Stimulated activated CD4-positive, alpha-beta T cell treated with anti-CD3 and anti-CD28 coated beads, Interleukin-2, amount 100 ng/mL, for 48 hours (primary cell): ENCODE measurements at places on chromosomes 16 and 17.
A peak's percentile ranks its signal among the peaks of the same experiment; 100 is the strongest.

DNA sequence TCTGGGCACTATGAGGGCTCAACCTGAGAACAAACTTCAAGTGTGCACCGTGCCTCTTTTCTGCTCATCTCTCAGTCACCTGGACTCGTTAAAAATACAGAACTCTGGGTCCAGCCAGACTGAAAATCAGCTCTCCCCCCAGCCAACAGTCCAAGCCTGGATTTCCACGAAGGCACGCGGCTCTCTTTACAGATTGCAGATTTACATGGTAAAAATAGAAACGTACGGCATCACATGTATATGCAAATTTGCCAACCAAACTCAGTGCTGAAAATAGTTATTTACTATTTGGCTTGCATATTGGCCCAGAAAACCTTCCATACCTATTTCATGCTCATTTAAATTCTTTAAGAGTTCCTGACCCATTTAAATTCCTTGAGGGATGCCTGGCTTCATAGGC is 315.8 kb downstream of the MAF start:
- no peak for DNase-seq

- no peak for DNase-seq
Measured at GRCh38 chr16:14449334-14449733, 180.7 kb downstream of the PARN start.

DNA sequence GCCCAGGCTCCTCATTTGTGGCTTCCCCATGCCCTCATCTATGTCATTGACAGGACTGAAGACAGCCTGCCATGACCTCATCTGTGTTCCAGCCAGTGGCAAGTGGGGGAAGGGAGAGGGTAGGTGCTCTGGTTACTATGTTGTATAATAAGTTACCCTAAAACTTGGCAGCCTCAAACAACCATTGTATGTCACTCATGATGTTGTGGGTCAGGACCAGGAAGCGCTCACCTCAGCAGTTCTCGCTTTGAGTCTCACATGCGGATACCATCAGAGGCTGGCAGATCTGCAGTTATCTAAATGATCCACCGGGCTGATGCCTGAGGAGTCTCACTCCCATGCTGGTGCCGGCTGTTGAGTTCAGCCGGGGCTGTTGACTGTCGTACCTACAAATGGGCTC is 89.0 kb upstream of the TMEM97 start:
- DNase-seq: no peak

DNA sequence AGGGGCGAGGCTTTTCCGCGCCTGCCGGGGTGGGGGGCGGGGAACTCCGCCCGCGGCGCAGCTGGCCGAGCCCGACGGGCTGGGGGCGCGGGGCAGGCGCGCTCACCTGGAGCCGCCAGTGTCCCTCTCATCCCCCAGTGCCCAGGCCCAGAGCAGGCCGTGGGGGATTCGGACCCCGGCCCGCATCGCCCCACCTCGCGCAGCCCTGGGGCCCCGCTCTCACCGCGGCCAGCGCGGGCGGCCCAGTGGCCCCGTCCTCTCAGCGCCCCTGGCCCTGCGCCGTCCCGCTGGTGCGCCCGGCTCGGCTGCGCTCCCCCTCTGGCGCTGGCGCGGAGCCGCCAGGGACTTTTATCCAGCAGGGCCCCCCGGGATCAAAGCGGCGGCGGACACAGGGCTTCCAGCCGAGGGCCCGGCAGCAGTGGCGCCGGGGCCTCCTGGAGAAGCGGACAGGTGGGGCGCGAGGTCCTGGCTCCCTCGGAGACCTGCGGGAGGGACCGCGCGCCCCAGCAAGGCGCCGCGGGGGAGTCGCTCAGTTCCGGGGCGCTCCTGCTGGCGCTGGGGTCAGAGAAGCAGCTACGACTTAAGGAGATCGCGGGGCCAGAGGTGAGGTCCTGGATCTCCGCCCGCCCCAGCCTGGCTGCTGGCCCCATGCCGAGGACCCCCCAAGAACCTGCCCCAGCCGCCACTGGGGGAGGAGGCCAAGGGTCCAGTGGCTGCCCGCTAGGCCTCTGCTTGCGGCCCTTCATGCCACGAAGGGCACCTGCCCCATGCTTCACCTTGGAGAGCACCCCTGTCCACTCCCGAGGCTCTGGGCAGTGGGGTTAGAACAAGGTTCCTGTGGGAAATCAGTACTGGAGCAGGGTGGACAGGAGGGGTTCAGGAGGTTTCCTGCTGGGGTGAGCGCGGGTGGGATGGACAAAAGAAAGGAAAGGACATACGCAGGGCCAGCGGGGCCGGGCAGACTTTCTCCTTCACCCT is 823 bp upstream of the NOTUM start:
- DNase-seq: no peak

- DNase-seq: no peak
Measured at GRCh38 chr16:84683691-84684591, 15.9 kb upstream of the USP10 start.

- no peak for DNase-seq
Measured at GRCh38 chr17:41474863-41475262, 6.1 kb downstream of the KRT35 start.

- DNase-seq: no peak
Measured at GRCh38 chr17:7854078-7854777, 638 bp upstream of the TMEM88 start.

DNA sequence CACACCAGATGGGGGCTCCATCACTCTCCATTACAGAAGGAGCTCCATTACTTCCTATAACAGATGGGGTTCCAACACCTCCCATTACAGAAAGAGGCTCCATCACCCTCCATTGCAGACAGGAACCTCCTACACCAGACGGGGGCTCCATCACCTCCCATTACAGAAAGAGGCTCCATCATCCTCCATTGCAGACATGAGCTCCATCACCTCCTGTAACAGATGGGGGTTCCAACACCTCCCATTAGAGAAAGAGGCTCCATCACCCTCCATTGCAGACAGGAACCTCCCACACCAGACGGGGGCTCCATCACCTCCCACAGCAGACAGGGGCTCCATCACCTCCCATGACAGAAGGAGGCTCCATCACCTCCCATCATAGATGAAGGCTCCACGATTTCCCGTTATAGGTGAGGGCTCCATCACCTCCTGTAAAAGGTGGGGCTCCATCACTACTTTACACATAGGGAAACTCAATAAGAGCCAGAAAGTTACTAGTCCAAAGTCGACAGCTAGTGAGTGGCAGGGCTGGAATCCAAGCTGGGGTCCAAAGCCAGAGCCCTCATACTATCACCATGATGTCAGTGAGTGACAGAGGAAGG is 224.8 kb downstream of the RBFOX3 start:
- DNase-seq: no peak

- no peak for DNase-seq
Measured at GRCh38 chr17:2856727-2857126, 60.5 kb downstream of the RAP1GAP2 start.

GRCh38 chr17:48611681-48612455 is 1.1 kb upstream of the HOXB7 start:
- no peak for DNase-seq

- DNase-seq: no peak
Measured at GRCh38 chr16:3356118-3356517, 429 bp downstream of the OR2C1 start.

GRCh38 chr16:86946981-86947380 is 368.6 kb downstream of the FOXL1 start:
- no peak for DNase-seq

DNA sequence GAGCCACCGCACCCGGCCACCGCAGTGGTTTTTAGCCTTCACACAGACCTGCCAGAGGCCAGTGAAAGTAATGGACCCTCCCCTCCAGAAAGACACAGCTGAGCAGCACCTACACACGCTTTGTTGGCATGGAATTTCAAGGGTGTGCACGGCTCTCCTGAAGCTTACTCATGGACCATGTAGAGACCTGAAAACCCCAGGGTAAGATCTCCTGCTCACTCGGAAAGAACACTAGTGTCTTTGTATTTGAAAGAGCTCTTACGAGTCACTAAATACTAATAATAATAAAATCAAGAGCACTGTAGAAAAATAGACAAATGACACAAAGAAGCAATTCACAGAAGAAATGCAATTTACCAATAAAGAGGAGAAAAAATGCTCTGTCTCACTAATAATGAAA is 20.0 kb downstream of the SLC43A2 start:
- DNase-seq: no peak

GRCh38 chr17:43026595-43026994 is 1.6 kb downstream of the RND2 start:
- no peak for DNase-seq

- no peak for DNase-seq
Measured at GRCh38 chr16:50613964-50614474, 65.8 kb downstream of the NKD1 start.

DNA sequence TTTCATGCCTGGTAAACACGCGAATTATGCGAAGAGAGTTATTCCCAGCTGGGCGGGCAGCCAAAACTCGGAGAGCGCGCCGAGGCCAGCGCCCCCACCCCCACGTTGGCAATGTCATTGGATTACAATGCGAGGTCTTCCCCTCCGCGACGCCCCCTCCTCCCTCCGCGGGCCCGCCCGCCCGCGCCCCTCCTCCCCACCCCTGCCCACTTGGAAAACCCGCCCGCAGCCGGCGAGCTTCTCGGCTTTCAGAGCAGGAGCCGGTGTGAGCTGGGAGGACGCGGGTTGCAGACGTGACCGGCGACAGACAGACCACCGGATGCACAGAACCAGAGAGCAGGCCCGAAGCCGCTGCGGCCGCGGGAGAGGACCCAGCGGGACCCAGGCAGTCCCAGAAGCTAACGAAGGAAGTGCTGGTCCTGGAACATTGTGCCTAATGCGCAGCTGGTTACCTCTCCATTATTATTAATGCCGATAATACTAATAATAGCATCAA is 4.0 kb downstream of the NOG start:
- no peak for DNase-seq

DNA sequence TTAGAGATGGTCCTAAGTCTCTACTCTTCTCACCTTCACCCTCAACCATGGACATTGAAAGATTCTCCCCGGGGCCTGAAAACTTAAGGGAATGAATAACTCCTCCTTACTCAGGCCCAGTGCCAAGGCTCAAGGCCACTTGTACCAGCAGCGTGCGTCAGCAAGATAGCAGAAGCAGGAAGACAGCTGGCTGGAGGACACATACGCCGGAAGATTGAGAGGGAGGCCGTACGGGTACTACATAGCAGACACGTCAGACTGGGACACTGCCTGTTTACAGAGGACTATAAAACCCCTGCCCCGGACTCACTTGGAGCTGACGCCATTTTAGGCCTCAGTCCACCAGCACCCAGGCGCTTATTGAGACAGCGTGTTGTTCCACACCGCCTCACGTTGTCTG is 75.8 kb upstream of the MED13 start:
- DNase-seq: no peak

DNA sequence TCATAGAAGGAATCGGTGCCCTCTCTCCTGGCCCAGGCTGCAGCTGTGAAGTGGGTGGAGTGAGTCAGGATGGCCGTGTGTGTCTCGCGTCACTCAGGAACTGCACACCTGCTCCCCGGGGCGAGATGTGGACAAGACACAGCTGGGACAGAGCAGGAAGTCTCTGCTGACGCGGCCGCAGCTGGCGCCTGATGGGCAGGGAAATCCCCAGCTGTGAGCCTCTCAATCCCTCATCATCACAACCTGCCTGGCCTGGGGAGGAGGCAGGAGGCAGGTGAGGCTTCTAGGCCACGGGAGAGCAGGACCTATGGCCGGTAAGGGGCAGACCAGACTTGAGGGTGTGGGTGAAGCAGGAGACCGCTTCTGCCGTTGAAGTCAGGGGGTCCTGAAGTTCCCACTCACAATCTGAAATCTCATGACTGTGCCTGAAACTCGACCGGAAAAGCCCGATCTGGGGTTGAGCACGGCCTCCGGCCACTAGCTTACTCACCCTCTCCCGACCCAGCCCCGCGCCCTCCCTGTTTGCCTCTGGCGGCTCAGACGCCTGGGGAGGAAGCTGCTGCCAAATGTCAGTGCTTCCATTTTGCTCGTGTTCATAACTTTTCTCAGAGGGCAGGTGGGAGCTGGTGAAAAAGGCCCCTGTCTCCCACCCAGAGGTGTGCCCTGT is 1.1 kb upstream of the TRPV3 start:
- peak; percentile 29 for DNase-seq

GRCh38 chr17:61734466-61734865 is 128.9 kb downstream of the BRIP1 start:
- no peak for DNase-seq

DNA sequence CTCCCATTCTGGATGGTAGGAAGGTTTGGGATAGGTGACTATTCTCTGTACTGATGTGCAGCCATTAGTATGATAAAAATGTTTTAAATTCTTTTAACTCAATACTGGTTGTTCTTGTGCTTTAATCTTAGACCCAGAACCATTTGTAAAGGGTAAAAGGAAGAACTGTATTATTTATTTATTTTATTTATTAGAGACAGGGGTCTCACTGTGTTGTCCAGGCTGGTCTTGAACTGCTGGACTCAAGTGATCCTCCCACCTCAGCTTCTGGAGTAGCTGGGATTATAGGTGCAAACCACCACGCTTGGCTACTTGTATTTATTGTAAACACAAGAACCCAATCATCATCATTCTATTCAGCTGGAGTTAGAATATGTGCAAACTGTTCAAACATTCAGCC is 2.2 kb upstream of the MOSMO start:
- DNase-seq: no peak

GRCh38 chr17:30915833-30916611 is 5.7 kb upstream of the ADAP2 start:
- DNase-seq: no peak

DNA sequence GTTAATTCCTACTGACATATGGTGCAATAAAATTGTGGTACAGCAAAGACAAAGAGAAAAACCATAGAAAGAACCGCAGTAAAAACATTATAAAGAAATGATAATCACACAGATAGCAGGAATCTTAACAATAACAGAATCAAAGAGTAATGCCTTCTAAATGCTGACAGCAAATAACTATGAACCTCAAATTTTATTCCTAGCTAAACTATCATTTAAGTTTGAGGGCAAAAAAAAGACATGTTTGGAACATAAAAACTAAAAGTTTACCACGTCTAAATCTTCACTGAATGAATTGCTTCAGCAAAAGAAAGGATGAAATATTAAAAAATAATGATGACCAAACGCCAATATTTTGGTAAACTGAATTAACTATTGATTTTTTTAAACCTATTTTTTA is 135.8 kb downstream of the CPPED1 start:
- DNase-seq: no peak

GRCh38 chr16:50838165-50838564 is 96.3 kb downstream of the CYLD start:
- DNase-seq: no peak

- DNase-seq: no peak
Measured at GRCh38 chr17:57669671-57670529, 75.2 kb downstream of the CCDC182 start.

GRCh38 chr17:38440614-38441397 is 12.5 kb downstream of the ARHGAP23 start:
- no peak for DNase-seq
